Renal pelvis (tissue), 12 donors: ENCODE measurements at places on chromosomes 5 and 9. TPM values are rescaled to one million over a fixed set of nuclear protein-coding genes. Genes with fewer than 3 reads are reported as not detected.

BAAT gene
- polyA plus RNA-seq, result 0.47 TPM

OR1N2 gene
- not detected for polyA plus RNA-seq

LRRC19 gene
- polyA plus RNA-seq, result 14.0 TPM

TLX3 gene
- not detected for polyA plus RNA-seq

DND1 gene
- 0.44 TPM for polyA plus RNA-seq

ADAMTS12 gene
- 15.8 TPM for polyA plus RNA-seq

KCNV2 gene
- polyA plus RNA-seq, result 0.26 TPM

GFPT2 gene
- polyA plus RNA-seq, result 3.8 TPM

SPATA31C2 gene
- polyA plus RNA-seq, result 0.71 TPM

IRX1 gene
- polyA plus RNA-seq, result 36.5 TPM

SPINK4 gene
- not detected for polyA plus RNA-seq

EHMT1 gene
- 82.8 TPM for polyA plus RNA-seq

CTXN3 gene
- polyA plus RNA-seq, result 0.09 TPM

STING1 gene
- polyA plus RNA-seq, result 33.0 TPM

GLRX gene
- polyA plus RNA-seq, result 71.1 TPM

MLANA gene
- polyA plus RNA-seq, result 1.6 TPM
